ENCODE measurements at places on chromosomes 3 and 15.

- no peak for DNase-seq
These were observed 97.4 kb upstream of the KLF13 start for GRCh38 chr15:31228980-31229826.

DNA sequence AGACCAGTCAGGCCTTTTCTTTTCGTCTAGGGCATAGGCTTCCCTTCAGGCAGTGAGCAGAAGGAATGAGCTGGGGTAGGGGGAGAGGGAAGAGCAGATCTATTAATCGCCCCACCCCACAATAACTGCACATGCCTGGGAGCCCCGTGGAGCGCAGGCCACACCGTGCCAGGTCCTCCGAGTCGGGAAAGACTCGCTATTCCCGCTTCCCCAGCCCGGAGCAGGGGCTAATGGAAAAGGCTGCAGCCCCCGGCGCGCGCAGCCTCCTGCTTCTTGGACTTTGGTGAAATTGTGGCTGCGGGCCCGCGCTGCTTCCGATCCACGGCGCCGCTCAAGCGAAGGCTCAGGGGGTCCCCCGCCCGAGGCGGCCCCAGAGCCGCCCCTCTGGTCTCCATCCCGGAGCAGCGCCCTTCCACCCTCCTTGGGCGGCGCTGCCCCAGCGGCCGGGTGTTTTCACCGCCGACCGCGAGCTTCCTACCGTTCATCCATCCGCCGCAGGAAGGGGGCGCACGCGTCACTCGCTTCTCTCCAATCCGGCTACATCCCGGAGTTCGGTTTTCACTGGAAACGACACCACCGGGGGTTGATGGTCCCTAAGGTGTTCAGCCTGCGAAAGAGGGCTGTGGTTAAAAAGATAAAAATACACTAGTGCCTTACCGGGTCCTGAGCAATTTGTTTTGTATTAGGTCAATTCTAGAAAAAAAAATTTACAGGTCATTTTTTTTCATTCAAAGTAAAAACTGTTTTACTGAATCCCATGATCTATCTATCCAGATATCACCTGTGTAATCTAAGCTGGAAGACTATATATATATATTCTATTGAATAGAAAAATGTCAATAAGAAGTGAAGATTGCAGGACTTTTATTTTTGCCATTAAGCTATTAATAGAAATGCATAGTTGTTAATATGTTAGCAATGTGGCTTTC, 4.4 kb upstream of the SYNM start:
- DNase-seq = peak; percentile 23

DNA sequence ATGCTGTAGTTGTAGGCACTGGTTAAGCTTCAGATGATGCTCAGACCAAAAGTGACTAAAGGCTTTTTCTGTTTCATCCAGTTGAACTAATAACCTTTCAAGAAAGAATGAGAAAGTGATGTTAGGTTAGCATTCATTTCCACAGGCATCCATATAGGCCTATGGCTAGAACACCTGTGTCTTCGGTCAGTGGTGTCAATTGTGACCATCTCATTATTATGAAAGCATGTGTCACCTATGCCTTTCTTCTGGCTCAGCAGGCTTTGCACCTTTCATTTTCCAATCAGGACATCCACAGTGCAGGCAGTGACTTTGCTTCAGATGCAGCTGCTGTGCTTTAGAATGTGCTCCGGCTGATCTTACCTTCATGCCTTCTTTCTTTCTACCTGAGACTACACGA, 57.9 kb downstream of the B3GNT5 start:
- DNase-seq = no peak

DNA sequence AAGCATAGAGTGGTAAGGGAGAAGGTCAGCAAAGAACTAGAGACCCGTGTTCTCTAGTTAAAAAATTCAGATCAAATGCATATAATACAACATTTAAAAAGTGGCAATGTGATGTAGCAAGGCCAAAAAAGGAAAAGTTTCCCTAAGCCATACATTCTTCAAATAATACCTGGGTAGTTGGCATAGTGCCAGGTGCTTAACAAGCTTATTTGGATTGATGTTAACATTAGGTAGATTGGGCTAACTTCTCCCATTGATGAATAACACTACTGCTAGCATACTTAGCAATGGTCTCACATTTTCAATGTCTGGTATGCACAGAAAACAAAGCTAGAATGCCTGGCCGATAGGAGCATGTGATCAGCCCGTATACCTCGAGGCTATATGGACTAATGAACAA, 283.6 kb upstream of the RARB start:
- DNase-seq = no peak

DNA sequence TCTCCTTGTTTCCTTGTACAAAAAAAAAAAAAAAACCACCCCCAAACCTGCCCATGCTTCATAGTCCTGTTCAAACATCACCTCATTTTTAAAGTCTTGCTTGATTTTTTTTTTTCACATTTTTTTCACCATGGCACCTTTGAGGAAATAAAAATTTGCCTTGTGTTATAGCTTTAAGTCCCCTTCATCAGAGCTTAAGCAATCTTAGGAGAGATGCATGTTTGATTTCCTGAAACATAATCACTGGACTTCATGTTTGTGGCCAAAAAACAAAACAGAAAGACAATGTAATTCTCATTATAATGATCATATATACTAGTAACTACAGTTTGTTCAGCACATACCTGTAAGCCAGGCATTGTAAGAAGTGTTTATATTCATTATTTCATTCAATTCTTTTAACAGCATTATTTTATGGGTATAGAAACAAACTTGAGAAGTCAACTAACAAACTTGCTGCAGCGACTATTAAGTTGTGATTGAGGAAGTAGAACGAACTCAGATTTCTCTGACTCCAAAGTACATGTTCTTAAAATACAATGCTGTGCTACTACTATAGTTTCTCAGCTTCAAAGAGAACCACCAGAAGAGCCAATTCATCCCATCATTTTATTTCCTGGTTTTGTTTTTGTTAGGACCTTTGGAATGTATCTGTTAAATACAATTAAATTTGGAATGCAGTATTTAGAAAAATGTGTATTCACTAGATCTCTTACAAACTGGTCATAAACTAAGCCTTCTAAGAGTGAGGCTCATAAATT, 203.8 kb downstream of the TCF12 start:
- DNase-seq = no peak

GRCh38 chr3:89165636-89166263, 58.3 kb downstream of the EPHA3 start:
- no peak for DNase-seq

GRCh38 chr3:46416125-46416810, 9.2 kb downstream of the CCRL2 start:
- DNase-seq = no peak

DNA sequence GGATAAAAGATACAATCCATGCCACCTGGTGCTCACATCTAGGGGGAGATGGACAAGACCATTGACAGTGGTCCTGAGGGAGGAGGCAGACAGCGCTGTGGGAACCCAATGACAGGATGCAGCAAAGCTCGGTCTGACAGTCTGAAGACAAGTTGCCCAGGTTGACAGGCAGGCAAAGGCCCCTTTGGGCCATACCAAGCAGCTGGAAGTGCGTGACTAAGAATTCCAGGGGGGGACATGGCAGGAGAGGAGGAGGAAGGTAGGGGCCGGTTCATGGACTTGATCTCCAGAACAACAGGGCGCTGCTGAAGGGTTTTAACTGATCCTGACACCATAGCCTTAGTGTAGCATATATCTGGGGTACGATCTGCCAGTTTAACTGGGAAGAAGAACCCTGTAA, 83.4 kb downstream of the RPLP1 start:
- no peak for DNase-seq

DNA sequence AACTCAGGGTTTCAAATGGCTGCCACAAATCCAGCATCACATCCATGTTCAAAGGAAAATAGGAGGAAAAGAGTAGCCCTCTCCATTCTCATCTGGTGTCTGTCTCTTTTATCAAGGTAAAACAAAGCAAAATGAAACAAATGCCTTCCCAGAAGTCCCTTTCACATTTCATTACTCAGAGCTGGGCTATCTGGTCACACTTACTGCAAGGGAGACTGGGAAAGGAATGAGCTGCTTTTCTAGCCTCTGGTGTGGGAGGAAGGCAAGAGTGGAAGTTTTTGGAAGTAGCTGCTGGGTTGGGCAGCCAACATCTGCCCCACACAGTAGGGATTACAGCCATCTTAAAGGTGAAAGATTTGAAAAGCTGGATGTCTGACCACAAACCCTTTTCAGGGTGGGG, 51.8 kb downstream of the KLF15 start:
- DNase-seq = no peak

DNA sequence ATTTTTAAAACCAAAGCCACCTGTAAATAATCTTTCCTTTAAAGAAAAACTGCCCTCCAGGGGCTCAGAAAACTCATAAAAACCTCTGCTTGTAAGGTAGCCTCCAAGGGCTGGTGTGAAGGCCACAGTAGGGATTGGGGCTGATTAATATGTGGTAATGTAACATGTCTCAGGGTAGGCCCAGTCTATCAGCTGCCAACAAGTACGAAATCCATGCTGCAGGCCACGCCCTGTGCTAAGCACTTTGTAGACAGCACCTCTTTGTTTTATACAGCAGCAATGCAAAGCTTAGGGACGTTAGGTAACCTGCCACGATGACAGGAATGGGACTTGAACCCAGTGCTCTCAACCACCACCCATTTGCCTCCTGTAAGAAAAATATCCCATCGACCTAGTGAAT, 65.6 kb upstream of the PRICKLE2 start:
- no peak for DNase-seq

DNA sequence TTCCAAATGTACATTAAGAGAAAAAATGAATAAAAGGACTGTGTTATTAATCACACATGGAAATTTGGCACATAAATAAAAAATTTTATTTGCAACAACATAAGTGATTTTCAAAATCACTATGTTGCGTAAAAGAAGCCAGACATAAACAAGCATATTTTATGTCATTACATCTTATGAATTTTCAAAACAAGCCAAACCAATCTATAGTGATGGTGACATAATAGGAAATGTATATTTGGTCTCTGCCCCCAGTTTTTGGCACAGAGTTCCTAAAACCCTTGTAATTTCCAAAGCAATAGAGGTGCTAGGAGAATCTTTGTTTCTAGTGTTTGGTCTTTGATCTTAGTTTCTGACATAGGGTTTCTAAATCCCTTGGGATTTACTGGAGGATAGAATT, 543.3 kb downstream of the ZBBX start:
- no peak for DNase-seq

DNA sequence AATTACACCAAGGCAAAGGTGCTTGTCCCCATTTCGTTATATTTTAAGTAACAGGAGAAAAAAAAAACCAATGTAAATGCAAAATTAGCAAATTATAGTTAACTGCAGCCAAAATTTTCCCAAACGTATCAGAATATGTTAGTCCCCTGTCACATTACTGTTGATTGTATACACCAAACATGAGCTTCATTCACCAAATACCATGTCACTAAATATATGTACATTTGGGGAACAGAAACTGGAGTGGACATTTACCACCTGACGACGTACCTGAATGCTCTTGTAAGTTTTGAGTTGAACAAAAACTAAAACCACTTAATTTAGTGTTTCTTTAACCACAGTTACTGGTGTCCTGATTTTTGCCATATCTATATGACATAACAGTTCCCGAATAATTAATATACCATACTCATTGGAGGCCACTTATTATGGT, 3.3 kb upstream of the FOXP1 start:
- DNase-seq = no peak

DNA sequence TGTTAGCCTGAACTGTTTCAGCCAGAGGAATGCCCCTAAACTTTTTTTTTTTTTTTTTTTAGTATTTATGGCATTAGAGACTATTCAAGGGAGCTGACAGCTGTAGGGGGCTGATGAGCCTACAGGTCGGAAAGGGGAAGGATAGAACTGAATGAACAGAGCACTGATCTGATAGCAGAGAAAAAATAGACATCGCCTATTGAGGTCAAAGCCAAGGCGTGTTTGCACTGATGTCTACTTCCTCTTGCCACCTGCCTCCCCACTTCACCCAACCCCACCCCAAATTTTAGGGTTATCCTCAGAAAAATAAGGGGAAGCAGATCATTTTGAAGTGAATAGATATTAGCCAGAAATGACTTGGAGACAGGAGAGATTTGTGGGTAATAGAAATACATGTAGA, 3.0 kb upstream of the ZMAT3 start:
- DNase-seq = no peak

DNA sequence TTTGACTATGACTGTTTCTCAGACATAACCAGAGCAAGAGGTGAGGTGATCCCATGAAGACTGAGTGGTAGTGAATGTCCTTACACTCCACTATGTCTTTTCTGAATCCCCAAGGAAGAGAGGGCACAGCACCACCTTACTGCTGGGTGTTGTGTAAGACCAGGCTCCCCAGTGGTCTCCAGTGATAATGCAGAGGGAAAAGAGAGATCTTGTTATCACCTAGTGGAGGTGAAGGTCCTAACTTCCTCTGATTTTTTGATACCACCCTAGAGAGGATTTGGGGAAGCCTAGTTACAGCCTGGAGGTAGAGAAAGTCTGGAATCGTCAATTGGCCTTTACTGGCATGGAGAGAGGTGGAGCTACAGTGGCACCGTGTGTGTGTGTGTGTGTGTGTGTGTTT, 288.0 kb upstream of the BCHE start:
- no peak for DNase-seq

- no peak for DNase-seq
These were observed 46.1 kb downstream of the SMAD6 start for GRCh38 chr15:66747886-66748707.

- DNase-seq = no peak
These were observed 58.0 kb upstream of the ZNF148 start for GRCh38 chr3:125433091-125433534.

DNA sequence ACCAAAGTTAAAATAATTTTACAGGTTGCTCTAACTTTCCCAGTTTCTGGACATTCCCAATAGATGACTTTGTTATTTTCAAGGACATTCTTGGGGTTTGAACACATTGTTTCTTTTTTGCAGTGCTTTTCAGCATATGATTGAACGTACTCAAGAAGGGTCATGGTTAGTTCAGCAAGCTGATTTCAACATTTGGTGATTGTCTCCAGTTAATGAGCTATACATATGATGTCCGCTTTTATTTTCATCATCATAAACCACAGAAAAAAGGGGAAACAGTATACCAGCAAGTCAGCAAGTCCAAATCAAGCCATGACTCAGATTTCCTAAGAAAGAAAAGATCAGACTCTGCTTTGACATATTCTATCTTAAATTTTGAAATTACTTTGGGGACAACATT, 69.4 kb downstream of the B3GALNT1 start:
- DNase-seq = no peak

GRCh38 chr3:27591312-27592210, 107.4 kb upstream of the SLC4A7 start:
- DNase-seq = no peak

DNA sequence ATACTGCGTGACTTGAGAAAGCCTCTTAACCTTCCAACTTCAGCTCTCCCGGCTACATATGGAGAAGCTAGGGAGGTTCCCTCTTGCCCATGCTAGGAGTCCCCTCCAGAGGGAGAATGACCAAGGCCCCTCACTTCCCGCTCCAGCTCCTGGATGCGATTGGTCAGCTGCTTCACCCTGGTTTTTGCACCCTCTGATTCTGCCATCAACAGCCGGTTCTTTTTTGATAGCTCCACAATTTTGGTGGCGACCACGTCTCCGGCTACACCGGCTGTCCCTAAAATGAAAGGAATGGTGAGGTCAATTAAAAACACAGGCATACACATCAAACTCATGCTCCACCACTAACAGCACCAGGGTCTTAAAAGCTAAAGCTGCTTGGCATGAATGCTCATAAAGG, 20.6 kb downstream of the CCDC13 start:
- DNase-seq = no peak

- DNase-seq = no peak
These were observed 162.3 kb downstream of the PGPEP1L start for GRCh38 chr15:98845138-98845884.

- DNase-seq = no peak
These were observed 49.8 kb downstream of the LDHAL6B start for GRCh38 chr15:59256482-59256881.

GRCh38 chr3:134932035-134932434, 137.0 kb downstream of the EPHB1 start:
- DNase-seq = no peak
